A549 treated with Hydrocortisone at 1 μM for 4 hours (cell line): ENCODE measurements at places on chromosomes 6 and 20. TPM values are rescaled to one million over a fixed set of nuclear protein-coding genes. Genes with fewer than 3 reads are reported as not detected.

The POU5F1 gene
- 10.0 to 17.0 TPM (median 11.3 TPM) in 5 replicates for total RNA-seq

The CRISP3 gene
- total RNA-seq, result not detected in 5 replicates

The EPPIN gene
- total RNA-seq, result not detected in 5 replicates

The BMP6 gene
- 13.4 to 20.4 TPM (median 18.7 TPM) in 5 replicates for total RNA-seq

The VSTM2L gene
- total RNA-seq, result 18.5 to 30.4 TPM (median 21.4 TPM) in 5 replicates

The TNF gene
- 0.08 to 0.12 TPM in 2 of 5 replicates, not detected in the others for total RNA-seq

The HSPA12B gene
- 0.43 to 0.70 TPM (median 0.54 TPM) in 5 replicates for total RNA-seq
